Stimulated activated CD8-positive, alpha-beta memory T cell treated with anti-CD3 and anti-CD28 coated beads, Interleukin-15, amount 100 ng/mL, for 4 hours (primary cell): ENCODE measurements at places on chromosomes 4 and X.

- no peak for DNase-seq
These were observed 8.4 kb upstream of the ADGRG2 start for GRCh38 chrX:19130628-19131027.

DNA sequence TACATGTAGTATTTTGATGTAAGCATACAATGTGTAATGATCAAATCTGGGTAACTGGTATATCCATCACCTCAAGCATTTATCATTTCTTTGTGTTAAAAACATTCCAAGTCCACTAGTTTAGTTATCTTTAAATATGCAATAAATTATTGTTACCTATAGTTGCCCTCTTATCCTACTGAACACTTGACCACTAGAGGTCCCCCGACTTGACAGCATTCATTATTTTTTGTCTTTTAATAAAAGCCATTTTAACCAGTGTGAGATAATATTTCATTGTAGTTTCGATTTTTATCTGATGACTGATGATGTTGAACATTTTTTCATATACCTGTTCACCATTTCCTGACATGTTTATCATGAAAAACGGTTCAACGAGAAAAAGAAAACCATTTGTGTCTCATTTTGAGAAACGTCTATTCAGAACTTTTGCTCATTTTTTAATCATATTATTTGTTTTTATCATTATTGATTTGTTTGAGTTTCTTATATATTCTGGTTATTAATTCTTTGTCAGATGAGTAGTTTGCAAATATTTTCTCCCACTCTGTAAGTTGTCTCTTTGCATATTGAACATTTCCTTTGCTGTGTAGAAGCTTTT, 199.0 kb upstream of the CXXC4 start:
- no peak for DNase-seq

GRCh38 chrX:39133971-39134370, 332.7 kb downstream of the MID1IP1 start:
- no peak for DNase-seq

- no peak for DNase-seq
These were observed 60.1 kb downstream of the TSC22D3 start for GRCh38 chrX:107715331-107716117.

DNA sequence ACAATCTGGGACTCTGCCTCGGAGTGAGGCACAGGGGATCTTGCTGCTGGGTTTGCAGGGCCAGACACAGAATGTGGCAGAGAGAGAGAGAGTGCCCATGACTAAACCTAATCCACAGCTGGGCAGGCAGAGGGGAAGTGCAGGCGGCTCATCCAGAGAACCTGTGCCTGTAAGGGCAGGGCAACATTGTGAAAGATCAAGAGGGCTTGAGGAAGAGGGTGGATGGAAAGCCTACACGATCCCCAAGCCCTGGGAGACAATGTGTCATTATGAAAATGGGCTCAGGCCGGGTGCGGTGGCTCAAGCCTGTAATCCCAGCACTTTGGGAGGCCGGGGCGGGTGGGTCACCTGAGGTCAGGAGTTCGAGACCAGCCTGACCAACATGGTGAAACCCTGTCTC, 40.6 kb upstream of the TENM3 start:
- no peak for DNase-seq

GRCh38 chr4:147696866-147697265, 12.9 kb upstream of the PRMT9 start:
- DNase-seq: no peak

DNA sequence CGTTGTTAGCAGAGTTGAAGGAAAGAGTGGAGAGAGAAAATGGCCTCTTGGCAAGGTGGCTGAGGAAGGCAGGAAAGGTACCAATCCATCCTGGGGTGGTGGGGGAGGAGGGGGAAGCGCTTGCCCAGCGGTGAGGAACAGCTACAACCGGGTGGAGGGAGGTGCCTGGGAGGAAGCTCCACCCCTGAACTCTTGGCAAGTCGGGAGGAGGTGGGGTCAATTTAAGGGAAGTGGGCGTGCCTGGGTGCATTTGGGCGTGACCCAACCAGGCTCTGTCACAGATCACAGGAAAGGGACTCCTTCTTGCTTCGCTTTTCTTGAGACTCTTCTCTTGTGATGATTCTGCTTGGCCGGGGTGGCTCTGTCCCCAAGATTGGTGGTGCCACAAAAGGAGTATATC, 41.7 kb downstream of the BCORL1 start:
- DNase-seq: peak; percentile 61

DNA sequence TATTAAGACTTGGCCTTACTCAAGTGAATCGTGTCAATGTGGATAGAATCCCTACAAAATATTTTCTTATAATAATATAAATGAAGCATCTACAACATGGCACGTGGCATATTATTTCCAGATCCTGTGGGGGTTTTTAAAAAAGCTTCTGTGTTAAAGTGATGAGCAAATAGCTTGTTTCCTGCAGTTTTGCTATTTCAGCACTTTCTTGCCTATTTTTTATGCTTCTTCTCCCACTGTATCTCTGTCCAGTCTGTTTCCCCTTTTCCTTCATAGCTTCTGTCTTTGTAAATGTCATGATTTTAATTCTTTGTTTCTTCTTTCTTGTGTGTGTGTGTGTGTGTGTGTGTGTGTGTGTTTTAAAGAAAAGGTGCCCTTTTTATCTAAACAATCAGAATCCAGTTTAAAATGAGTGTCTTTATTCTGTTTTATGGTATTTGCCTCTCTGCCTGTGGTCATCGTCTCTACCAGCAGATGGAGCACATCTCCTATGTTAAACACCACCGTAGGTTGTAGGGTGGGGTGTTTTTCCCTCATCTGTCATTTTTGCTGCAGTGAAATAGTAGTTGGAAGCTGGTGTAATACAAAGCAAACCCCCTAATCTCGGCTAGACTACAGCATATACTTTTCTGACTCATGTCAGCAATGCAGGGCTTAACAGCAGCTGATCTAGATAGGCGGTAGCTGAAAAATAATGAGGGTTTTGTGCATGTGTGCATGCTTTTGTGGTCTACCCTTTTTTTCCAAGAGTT, 33.1 kb downstream of the FTHL17 start:
- no peak for DNase-seq

GRCh38 chr4:65893271-65893670, 223.0 kb upstream of the EPHA5 start:
- no peak for DNase-seq

DNA sequence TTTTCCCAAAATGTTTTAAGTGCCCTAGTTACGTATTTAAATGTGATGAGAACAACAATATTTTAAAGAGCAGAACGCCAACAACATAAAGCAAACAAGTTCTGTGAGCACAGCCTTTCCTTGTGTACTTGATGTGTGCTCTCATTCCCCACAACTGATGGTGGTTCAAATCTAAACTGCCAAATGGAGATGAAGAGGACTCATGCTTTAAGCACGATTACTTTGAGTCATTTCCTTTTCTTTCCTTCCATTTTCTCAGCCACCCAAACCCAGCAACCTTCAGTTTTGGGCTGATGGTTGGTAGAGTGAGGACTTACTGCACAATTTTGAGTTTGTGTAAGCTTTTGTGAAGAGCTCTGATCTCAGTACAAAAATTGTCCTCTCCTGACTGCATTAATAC, 1.7 kb downstream of the NSD2 start:
- DNase-seq: no peak

- DNase-seq: no peak
These were observed 165.5 kb upstream of the PDE5A start for GRCh38 chr4:119794113-119794512.

DNA sequence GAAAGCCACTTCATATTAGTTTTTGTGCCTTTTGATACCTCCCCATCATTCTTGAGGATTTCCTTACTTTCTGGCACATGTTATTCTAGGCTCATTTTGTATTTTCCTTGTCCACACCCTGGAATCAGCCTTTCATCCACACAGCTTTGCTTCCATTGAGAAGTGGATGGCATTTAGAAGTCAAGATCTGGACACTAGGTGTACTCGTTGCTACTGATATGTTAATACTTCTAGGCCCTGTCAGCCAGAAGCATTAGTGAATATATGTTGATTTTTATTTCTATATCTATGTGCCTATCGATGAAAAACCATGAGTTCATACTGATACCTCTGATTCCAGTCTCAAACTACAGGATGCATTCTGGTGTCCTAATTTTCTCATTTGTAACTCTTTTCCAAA, 73.2 kb downstream of the ARHGAP24 start:
- DNase-seq: no peak

GRCh38 chr4:137124278-137124932, 407.9 kb downstream of the PCDH18 start:
- no peak for DNase-seq
